ENCODE measurements at places on chromosomes 1 and 21.

DNA sequence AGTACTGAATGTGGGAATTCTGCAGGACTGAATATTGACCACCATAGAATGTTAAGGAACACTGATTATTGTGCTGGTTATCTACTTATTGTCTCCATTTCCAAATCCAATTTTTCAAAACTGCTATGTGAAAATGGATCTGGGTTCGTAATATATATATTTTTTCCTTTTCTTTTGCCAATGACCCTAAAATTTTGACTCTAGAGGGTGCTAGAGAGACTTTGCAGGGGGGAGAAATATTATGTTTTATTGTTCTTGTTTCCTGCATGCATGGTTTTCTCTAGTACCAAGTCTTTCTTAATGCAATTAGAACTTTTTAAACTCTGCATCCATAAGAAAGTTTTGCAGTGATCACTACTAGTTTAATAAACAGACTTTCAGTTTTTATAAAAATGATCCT lies 1256.9 kb downstream of the BRINP3 start:
- DNase-seq = no peak

DNA sequence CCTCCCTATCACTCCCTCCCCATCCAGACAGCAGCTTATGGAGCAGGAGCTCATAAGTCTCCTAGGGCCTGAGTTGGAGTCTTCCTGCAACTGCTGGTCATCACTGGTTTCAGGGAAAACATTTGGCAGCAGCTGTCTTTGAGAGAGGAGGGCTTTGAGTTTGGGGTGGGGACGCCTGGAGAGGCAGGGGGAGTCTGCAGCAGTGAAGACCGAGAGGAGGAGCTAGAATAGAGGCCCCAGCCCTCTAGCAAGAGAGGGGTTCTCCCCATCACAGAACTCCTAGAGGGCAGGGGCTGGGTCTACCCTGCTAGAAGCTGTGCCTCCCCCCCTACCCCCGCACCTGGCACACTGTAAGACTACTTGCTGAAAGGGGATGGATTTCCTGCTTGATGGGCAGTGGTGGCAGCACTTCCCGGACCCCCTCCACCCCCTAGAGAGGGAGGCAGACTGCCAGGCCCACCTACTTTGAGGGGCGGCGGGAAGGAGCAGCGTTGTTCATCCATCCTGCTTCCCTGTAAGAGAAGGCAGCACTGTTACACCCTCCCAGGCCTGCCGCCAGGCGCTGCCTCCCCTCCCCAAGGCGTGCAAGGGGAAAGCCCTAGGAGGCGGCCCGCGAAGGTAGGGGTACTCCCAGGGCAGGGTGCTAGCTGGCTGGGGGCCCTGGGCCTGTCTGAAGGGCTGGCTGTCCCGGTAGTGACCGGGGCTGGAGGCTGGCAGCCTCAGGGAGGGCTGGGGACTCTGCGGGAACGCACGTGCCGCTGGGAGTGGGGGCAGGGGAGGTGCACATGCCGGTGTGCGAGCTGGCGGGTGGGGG lies 50.4 kb downstream of the RAP1GAP start:
- DNase-seq = no peak

DNA sequence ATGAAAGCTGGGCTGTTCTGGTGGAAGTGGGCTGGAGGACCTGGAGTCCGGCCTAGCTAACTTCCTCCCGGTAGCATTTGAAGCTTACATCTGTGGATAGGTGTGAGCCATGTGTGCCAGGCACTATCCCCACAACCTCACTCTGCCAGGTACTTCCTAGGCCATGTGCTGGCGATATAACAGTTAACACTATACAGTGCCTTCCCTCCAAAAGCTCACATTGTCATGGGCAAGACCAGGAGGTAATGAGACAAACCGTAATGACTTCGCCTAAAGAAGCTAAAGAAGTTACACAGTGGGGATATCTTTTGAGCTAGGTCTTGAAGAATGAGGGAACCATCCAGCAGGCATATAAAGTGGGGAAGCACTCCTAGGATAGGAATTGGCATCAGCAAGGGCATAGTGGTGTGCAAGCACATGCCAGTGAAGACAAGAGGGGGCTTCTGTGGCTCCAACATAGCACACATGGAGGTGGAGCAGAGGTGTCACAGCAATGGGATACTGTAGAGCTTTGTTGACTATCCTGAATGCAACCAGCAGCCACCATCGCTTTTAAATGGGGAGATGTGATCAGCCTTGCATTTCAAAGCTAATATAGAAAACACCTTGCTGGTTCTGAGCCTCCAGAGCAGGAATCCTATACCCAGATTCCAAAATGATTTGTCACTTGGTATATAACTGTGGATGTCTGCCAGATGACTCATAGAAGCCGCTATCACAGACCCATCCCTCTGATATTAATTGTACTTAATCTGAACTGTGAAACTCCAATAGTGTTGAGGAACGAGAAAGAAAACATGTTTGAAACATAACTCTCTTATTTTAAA lies 466.3 kb downstream of the LMO4 start:
- DNase-seq = no peak

- DNase-seq = no peak
Observed at GRCh38 chr21:41687633-41688032, 79.2 kb downstream of the RIPK4 start.

DNA sequence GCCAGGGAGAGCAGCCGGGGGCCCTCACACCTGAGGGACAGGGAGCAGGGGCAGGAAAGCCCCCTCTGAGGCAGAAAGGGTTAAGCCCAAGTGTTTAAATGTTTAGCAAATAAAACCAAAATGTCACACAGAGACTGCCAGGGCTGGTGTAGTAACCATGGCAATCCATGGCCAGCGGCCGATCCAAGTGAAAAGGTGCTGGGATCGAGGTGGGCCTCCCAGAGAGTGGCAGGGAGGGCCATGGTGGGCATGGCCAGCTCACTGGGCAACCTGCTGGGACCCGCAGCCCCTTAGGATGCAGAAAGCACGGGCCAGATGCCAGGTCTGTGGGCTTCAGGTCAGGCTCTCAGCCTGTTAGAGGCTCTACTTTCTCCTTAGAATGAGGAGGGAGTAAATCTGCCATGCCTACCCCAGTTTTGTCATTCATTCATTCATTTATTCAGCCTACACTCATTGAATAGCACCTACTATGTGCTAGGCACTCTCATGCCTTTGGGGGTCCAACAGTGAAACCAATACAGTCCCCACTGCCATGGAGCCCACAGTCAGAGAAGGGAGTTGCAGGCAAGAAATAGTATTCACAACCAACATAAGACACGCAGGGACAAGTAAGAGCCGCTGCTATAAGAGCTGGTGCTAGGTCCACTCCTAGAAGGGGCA lies 56.1 kb downstream of the KCNN3 start:
- no peak for DNase-seq

GRCh38 chr1:68285046-68285445 lies 52.7 kb upstream of the WLS start:
- no peak for DNase-seq

GRCh38 chr1:220151454-220151853 lies 57.5 kb downstream of the IARS2 start:
- no peak for DNase-seq

DNA sequence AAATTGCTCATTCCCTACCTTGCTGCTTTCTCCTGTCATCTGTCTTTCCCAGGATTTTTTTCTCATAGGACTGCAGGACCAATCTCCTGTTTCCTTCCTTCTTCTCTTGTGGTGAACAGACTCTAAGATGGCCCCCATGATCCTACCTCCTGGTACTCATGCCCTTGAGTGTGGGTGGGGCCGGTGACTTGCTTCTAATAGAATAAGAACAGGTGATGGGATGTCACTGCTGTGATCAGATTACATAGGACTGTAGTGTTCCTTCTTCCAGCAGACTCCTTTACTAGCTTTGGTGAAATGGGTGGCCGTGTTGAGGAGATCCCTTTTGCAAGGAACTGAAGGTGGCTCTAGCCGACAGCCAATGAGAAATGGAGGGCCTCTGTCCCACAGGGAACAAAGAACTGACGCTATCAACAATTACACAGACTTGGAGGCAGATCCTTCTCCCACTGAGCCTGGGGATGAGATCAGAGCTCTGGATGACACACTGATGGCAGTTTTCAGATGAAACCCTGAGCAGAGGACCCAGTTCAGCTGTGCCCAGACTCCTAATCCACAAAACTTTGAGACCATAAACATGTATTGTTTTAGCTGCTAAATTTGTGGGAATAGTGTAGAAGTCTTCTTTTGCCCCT lies 7.5 kb downstream of the GSTM3 start:
- DNase-seq = no peak

DNA sequence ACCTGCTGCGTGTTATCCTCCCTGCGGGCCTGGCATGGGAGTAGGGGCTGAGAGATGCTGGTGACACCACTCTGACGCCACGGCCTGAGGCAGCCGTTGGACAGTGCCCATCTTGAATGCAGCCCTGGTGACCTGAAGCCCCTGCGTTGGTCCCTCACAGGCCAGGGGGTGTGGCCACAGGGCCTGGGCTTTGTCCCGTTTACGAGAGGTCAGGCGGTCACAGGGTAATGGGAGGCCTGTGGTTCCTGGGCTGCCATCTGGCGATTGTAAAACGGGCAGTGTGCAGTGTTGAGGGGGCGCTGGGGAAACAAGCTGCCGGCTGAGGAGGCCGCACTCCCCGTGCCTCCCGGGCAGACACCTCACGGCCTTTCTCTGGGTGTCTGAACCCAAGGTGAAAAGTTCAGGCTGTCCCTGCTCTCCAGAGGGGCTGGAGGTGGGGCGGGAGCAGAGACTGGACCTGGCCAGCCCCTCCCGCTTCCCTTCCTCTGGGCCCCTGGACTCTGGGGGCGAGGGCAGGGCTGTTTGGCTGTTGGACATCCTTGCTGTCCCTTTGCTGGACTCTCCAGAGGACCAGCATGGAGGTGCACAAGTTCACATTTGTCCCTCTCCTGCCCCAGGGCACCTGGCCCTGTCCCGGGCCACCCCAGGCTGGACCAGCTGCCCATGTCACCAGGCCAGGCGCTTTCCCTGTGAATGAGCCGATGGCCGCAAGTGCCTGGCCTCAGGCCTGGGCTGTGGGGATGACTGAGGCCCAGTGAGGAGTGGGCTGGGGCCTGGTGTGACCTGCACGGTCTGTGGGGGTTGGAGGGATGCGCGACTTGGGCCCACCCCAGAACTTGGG lies 42.4 kb downstream of the SKI start:
- DNase-seq = no peak

- no peak for DNase-seq
Observed at GRCh38 chr1:235745503-235746136, 96.0 kb upstream of the GNG4 start.

- DNase-seq = no peak
Observed at GRCh38 chr1:58528518-58528917, 18.0 kb downstream of the OMA1 start.

GRCh38 chr1:45033356-45033755 lies 21.3 kb downstream of the UROD start:
- no peak for DNase-seq

DNA sequence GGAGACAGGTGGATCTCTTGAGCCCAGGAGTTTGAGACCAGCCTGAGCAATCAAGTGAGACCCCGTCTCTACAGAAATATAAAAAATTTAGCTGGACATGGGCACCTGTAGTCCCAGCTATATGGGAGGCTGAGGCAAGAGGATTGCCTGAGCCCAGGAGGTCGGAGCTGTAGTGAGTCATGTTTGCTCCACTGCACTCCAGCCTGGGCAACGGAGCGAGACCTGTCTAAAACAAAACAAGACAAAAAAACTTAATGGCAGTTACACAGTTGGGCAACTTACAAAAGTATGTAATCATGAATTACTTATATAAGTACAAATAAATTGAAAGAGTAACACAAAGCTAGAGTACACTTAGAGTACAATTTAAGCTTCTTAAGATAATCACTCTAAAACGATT lies 25.2 kb downstream of the RC3H1 start:
- DNase-seq = no peak

DNA sequence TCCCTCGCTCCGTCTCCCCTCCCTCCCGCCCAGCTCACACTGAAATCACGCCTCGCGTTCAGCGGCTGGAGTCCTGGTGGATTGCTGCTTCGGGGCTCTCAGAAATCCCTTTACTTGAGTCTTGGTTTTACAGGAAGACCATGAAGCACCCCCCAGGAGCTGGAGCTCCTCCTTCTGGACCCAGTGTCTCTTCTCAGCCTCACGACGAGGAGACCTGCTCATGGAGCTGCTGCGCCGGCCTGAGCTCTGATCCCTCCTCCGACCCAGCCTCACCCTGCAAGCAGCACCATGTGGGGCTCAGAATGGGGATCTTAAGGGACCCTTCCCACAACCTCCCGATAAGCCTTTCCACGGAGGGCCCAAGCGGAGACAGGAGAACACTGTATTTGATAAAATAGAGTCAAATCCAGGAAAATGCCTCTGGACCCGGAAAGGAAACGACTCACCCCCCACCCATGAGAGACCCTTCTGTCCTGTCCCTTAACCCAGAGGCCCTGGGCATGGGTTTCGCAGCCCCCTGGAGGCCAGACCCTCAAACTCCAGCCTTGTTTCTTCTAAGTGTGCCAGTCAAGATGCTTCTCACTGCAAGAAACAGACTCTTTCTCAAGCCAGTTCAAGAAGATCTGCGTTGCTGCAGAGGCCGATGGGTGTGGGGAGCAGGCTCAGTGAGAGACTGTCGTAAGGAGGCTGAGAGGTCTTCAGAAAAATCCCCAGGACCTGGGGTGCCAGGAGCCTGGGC lies 26.1 kb downstream of the PDE9A start:
- no peak for DNase-seq

DNA sequence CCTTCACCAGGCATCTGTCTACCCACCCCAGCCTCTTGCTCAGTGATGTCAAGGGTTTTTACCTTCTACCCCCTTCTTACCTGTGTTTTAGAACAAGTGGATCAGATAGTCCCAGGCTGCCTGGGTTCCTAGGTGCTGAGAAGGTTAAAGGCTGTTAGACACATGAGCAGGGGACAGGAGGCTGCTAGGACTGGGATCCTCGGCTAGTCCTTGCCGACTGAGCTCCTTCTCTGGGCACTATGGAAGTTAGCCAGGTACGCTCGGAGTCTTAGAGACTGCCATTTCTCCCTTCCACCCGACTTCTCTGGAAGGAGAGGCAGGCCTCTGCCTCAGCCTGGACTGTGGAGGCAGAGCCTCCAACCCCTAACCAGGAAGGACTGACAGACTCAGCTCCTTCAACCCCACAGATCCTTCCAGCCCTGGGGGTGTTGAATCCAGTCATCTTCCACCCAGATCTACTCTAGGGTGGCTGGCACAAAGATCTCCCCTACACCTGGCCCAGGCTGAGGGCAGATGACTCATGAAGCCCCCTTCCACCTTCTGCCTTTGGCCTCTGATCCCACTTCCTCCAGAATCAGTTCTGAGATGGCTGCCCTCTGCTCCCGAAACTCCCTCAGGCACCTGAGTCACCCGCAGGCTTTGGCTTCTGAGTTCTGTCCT lies at the start of gene DYNLT4:
Gene DYNLT4 (minus strand): TSS at position 648 of the 660 bp plus-strand sequence. CDS start 683 bp downstream, outside the sequence.
- no peak for DNase-seq

GRCh38 chr1:176029609-176030008 lies 177.5 kb downstream of the COP1 start:
- DNase-seq = no peak

- no peak for DNase-seq
Observed at GRCh38 chr1:66243548-66244130, 290.3 kb upstream of the SGIP1 start.

Data from NCI-H1105 (cell line).